Cardiac fibroblast (primary cell): ENCODE measurements at places on chromosomes 1 and 21.

GRCh38 chr1:87134625-87135328 lies 193.9 kb upstream of the LMO4 start:
- DNase-seq, result no peak

DNA sequence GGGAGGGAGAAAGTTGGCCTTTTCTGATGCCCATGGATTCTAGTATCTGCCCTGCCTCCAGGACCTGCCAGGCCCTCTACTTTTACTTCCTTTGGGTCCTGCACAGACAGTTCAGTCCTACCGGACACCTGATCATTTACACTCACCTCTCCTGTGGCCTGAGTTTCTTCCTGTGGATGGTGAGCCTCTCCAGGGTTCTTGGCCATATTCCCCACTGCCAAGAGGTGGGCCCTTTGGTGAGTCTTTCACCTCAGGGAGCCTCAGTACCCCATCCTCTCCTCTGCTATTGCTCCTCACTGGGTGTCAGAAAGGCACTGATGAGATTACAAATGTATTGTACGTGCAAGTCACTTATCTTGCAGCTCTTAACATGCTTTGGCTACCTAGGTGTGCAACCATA lies 81.4 kb upstream of the ETV3 start:
- no peak for DNase-seq

DNA sequence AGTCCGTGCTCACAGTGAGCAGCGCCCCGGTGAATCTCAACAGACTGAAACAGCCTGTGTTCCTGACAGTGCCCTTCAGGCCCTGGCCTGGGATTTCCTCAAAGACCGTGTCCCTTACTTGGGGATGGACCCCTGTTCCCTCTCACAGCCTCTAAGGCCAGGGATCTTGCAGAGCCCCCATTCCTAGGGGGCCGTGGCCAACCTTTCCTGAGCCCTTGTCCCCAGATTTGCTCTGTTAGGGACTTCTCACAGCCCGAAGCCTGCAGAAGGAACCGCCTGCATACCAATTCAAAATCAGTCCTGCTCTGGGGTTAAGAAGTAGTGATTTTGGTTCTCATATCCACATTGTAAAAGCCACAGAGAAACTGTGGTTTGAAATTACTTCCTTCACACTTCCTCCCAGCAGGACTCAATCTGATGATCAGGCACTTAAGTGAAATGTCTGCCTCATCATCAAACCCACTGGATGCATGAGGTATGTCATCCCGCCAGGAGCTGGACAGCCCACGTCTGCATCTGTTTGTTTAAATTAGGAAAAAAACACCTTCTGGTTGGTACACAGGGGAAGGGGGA lies 14.9 kb downstream of the ABCA4 start:
- no peak for DNase-seq

DNA sequence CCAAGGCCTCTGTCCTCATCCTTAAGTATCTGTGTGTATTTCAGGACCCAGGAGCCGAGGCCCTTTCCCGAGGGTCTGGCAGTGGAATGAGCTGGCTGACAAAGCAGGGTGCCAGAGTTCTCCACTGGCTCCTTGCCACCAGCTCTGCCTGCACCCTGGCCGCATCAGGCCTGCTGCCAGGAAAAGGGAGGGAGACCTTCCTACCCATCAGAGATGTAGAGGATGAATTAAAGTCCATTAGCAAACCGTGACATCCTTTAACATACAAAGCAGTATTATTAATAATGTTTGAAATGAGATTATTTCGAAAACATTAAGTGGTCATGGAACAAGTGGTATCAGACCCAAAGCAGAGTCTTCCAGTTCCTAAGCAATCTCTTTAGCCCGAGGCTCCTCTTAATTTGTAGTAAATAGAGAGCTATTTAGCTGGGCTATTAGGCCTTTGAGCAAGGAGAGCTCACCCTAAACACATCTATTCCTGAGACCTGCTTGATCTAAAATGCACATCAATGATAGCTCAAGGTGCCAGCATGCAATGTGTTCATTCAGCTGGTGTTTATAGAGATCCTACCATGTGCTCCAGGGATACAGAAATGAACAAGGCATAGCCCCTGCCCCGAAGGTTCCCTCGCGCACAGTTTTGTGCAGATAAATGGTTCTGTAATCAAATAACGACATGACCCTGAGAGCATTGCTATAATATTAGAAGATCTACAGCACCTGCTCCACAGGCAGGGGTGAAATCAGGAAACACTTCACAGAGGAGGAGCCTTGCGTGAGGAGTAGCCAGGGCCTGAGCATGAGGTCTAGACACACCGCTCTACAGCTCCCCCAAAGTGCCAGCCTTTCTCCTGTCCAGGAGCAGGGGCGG lies 44.0 kb downstream of the FAM163A start:
- DNase-seq, result no peak

GRCh38 chr1:11740258-11741192 lies 4.6 kb downstream of the AGTRAP start:
- no peak for DNase-seq

- no peak for DNase-seq
Measured at GRCh38 chr1:169347688-169348382, 19.8 kb downstream of the NME7 start.

DNA sequence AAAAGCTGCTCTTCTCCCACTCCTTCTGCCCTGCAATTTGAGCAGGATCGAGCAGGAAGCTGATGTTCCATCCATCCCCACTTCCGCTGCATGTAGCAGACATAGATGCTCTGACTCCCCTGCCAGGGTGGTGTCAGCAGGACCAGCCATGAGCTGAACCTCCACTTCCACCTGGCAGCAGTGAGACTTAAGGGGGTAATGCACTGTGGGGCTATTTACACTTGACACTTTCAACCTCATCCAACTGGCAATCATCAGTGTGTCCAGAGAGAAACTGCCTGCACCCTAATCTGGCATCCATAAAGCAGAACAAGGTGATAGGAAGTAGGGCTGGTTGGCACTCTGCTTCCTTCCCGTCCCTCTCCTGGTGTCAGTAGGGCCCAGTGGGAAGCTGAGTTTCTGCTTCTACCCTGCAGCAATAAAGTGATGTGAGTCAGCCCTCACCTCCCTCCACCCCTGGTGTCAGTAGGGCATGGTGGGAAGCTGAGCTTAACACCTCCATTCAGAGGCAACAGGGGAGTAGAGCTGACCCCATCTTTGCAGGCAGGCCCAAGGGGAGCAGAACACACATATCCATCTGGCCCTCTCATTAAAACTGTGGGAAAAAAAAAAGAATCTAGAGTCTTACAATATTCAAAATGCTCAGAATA lies 272.3 kb downstream of the PTPRU start:
- no peak for DNase-seq

GRCh38 chr1:204915861-204916495 lies 45.3 kb downstream of the NFASC start:
- no peak for DNase-seq

DNA sequence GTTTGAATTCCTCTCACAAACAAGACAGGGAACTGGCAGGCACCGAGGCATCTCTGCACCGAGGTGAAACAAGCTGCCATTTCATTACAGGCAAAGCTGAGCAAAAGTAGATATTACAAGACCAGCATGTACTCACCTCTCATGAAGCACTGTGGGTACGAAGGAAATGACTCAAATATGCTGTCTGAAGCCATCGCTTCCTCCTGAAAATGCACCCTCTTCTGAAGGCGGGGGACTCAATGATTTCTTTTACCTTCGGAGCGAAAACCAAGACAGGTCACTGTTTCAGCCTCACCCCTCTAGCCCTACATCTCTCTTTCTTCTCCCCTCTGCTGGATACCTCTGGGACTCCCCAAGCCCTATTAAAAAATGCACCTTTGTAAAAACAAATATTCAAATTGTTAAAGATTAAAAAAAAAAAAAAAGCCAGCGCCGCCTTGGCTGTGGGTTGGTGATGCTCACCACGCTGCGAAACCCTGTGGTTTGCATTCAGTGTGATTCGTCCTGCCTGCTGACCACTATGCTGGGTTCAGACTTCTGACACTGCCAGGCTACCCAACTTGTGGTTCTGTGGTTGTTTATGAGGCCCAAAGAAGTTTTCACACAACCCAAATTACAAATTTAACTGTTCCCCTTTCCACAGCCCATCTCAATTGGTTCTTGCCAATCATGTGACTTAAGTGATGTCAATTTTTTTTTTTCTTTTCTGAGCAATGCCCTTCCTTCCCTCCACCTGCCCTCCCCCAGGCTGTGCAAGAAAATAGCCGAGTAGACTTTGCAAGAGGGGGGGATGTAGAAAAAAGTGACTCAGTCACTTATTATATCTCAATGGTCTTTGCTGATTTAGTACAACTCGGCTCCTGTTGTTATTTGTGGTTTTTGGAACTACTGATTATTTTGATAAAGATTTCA lies at the start of gene RUNX1:
Gene RUNX1 (minus strand): TSS at position 597 of the 912 bp plus-strand sequence.
- peak; percentile 59 for DNase-seq
